Stimulated activated CD4-positive, alpha-beta T cell treated with anti-CD3 and anti-CD28 coated beads, Interleukin-12 subunit alpha, Interleukin-12 subunit beta, amount 100 ng/mL, for 4 hours (primary cell): ENCODE measurements at places on chromosomes 3 and 15.

DNA sequence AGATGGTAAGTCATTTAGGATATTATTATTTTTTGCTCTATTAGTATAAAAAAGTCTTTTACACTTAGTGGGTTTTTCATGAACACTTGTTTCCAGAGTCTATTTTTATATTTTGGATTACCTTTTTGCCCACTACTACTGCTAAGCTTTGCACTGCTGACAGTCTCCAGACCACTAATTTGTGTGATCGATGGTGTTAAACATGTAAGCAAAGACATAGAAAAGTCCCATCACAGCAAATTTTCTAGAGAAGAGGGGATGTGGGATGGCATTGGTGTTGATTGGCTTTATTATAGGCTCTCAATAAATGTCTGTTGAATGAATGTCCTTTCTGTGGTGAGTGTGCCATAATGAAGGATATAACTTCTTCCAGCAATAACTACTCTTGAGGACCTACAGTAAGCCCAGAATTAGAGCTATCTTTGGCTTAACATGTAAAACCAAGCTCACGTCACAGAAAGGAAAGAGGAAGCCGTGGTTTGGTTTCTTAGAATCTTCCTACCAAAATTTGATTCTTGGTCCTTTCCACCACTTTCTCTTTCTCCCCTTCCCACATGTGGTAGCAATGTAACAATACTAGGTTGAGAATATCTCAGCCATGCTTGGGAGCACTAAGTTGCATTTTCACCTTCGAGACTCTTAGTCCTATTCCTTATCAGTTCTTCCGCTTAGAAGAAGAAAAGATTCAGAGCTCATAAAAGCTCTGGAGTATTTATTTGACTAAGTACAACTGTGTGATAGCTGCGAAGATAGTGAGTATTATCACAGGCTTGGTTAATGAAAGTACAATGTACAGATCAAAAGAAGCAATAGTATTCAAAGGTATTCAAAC lies 90.6 kb upstream of the UMPS start:
- no peak for DNase-seq

DNA sequence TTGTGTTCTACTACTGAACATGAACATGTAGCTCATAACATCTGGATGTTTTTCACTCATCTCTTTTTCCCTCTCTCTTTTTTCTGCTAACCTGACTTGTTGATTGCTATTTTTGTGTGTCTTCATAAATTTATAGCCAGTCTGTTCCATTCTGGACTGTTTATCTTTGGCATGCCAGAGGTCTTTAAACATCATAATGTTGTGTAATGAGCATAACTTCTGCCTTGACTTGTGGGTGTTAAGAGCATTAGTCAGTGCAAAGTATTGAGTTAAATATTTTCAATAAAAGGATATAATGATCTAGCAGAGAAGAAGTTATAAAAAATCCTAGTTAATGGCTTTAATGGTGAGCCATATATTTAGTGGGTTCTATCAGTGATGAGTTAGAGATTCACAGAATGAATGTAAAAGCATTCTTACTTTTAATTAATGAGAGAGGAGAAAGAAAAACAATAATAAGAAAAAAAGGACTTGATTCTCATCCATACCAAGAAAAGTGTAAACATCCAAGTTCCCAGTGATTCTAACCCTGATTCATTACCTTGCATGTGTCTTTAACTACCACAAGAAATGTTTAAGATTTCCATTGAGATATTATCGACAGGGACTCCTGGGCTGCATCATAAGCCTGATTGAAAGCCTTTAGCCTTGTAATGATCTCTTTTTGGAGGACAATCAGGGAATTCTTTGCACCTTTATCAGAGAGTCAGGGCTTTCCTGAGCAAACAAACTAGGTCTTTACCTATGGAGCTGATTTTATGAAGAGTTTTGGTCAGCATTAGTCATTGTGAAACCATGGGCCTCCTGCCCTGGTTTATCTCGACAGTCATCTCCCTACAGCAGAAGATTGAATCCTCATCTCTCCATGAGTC lies 22.9 kb downstream of the MITF start:
- DNase-seq, result no peak

DNA sequence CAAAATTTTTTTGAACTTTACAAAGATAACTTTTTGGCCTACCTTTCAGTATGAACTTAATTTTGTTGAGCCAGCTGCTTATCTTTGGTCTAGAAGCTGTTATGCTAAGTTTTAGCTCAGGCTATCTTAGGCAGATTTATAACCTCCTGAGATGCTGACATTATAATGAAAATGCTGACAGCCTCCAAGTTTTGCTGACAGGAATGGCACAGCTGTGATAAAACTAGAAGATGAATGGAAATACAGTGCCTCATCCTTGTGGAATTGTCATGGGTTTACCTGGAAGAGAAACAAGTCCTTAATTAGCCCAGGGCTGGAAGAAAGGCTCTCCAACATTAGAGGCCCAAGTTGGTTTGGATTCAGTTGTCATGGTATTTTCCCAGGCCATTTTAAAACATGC lies 123.3 kb downstream of the OXSM start:
- DNase-seq, result no peak

DNA sequence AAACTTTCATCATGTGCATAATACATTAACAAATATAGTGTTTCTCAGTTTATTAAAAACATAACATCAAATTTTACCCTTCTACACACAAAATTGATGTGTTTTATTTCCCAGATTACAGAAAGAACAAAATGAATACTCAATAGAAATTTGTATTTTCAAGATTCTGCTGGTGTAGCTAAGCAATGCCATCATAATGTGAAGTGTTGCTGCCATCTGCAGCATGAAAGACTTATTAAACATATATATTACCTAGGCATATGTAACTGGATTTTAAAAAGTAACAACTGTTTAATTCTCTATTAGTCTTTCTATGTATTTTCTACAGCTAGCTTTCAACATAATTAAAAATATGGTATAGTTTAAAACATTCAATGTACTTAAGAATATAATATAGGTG lies 27.5 kb downstream of the PLSCR5 start:
- peak; percentile 2 for DNase-seq

GRCh38 chr3:20326541-20326940 lies 140.5 kb upstream of the SGO1 start:
- no peak for DNase-seq

- no peak for DNase-seq
Measured at GRCh38 chr3:126261037-126261436, 80.7 kb upstream of the ALDH1L1 start.

GRCh38 chr15:92112180-92112579 lies 258.7 kb downstream of the SLCO3A1 start:
- no peak for DNase-seq

GRCh38 chr3:15665510-15666150 lies 64.1 kb downstream of the BTD start:
- no peak for DNase-seq

GRCh38 chr15:84811151-84811550 lies 6.0 kb upstream of the ALPK3 start:
- DNase-seq, result no peak

- no peak for DNase-seq
Measured at GRCh38 chr3:108157273-108157672, 65.0 kb downstream of the IFT57 start.
